ENCODE measurements at places on chromosomes 2 and 18.

GRCh38 chr2:111184725-111185310, 64.1 kb downstream of the BCL2L11 start:
- no peaks in the 10 kb centered on the region for H3K36me3 ChIP-seq
- no peak overlapping the region for H3K27ac ChIP-seq
- no peak for DNase-seq
- H3K4me3 ChIP-seq, result no peak overlapping the region

- H3K36me3 ChIP-seq, result no peaks in the 10 kb centered on the region
- H3K27ac ChIP-seq, result no peak overlapping the region
- no peak overlapping the region for H3K4me3 ChIP-seq
- H3K4me1 ChIP-seq, result peaks cover 17% of the 10 kb centered on the region
- DNase-seq, result no peak
- no peaks in the 10 kb centered on the region for H3K27me3 ChIP-seq
These were observed 51.1 kb downstream of the CTIF start for GRCh38 chr18:48589797-48590519.

- H3K27me3 ChIP-seq, result no peaks in the 10 kb centered on the region
- H3K36me3 ChIP-seq, result no peaks in the 10 kb centered on the region
- no peaks in the 10 kb centered on the region for H3K4me1 ChIP-seq
These were observed 122.5 kb downstream of the SLC39A10 start for GRCh38 chr2:195779491-195779890.

- H3K27ac ChIP-seq, result no peak overlapping the region
- H3K4me1 ChIP-seq, result peaks cover 6% of the 10 kb centered on the region
- no peak for DNase-seq
- no peaks in the 10 kb centered on the region for H3K27me3 ChIP-seq
These were observed 6.8 kb upstream of the PXDN start for GRCh38 chr2:1750933-1751766.

DNA sequence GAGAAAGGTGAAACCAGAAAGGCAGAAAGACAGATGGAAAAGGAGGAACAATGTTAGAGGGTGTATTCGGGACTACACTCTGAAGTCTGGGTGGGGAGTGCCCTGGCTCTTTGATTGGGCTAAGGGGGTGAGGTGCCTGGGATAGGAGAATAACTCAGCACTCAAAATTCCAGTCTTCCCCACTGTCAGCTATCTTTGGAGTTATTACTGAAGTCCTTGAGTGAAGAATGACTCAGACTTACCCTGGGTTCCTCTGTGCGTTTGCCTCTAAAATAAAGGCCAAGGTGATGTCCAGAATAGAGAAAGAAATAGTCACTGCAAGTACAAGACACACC, 151.8 kb upstream of the SERPINE2 start:
- H3K27ac ChIP-seq, result no peak overlapping the region
- no peaks in the 10 kb centered on the region for H3K27me3 ChIP-seq
- H3K4me3 ChIP-seq, result no peak overlapping the region
- peaks cover 10% of the 10 kb centered on the region for H3K4me1 ChIP-seq
- H3K36me3 ChIP-seq, result no peaks in the 10 kb centered on the region

- H3K4me1 ChIP-seq, result no peaks in the 10 kb centered on the region
- no peak for DNase-seq
- H3K4me3 ChIP-seq, result no peak overlapping the region
- H3K27me3 ChIP-seq, result no peaks in the 10 kb centered on the region
- H3K27ac ChIP-seq, result no peak overlapping the region
These were observed 989.4 kb upstream of the NXPH2 start for GRCh38 chr2:139769633-139770032.

DNA sequence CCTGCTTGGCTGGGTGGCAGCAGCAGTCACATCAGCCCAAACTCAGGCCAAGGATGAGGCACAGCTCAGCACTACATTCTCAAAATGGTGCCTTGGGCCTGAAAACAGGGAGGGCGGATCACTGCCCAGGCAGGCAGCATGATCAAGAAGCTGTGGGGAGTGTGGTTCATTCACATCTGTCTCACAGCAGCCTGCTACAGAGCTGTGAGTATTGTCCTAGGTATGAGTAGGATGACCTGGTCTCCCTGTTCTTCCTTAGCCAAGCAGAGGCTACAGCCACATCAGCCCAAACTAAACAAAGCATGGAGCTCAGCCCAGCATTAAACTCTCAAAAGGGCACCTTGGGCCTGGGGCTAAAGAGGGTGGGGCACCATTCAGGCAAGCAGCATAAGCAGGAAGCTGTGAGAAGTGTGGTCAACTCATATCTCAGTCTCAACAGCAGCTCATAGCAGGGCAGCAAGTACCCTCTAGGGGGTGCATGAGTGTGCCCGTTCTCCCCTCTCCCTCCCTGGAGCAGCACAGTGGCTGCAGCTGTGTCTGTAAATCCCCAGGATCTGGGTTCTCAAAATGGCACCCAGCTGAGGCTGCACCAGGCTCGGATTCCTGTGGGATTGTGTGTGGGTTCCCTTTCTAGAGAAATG, 139.6 kb downstream of the TRABD2A start:
- H3K36me3 ChIP-seq, result no peaks in the 10 kb centered on the region
- H3K4me3 ChIP-seq, result no peak overlapping the region
- DNase-seq, result no peak
- H3K27ac ChIP-seq, result no peak overlapping the region

GRCh38 chr2:5123582-5124196, 568.5 kb upstream of the SOX11 start:
- H3K27ac ChIP-seq, result no peak overlapping the region
- no peak overlapping the region for H3K4me3 ChIP-seq
- no peak for DNase-seq
- no peaks in the 10 kb centered on the region for H3K4me1 ChIP-seq

- no peak for DNase-seq
- no peak overlapping the region for H3K27ac ChIP-seq
- H3K4me1 ChIP-seq, result no peaks in the 10 kb centered on the region
- H3K36me3 ChIP-seq, result peaks cover 4% of the 10 kb centered on the region
These were observed 15.9 kb downstream of the KLHL41 start for GRCh38 chr2:169525434-169525833.

- H3K36me3 ChIP-seq, result no peaks in the 10 kb centered on the region
- peaks cover 59% of the 10 kb centered on the region for H3K4me1 ChIP-seq
- no peaks in the 10 kb centered on the region for H3K27me3 ChIP-seq
- no peak for DNase-seq
- H3K27ac ChIP-seq, result peak overlapping the region; percentile 98
- H3K4me3 ChIP-seq, result peak overlapping the region; percentile 86
These were observed 1.4 kb downstream of the EHBP1 start for GRCh38 chr2:62706721-62707521.

DNA sequence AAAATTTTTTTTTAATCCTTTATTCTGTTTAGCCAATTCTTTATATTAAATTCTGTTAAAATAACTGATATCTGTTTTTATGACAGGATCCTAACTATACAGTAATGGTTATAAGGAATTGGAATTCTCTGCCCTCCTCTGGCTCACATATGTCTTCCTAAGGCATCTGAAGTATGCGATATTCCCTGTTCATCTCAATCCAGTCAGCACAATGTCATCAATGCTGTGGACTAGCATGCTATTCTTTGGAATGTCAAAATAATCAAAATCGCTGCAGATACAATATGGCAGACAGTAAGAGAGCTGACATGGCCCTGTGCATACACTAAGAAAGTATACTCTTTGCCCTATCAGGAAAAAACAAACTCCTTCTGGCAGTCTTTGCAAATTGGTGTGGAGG, 107.6 kb downstream of the AP1S3 start:
- no peak overlapping the region for H3K4me3 ChIP-seq
- H3K27ac ChIP-seq, result no peak overlapping the region
- no peaks in the 10 kb centered on the region for H3K36me3 ChIP-seq
- H3K27me3 ChIP-seq, result no peaks in the 10 kb centered on the region
- no peak for DNase-seq

Measured in vagina (tissue), 2 donors.